ENCODE measurements at places on chromosomes 12 and 14.
A peak's percentile ranks its signal among the peaks of the same experiment; 100 is the strongest.

DNA sequence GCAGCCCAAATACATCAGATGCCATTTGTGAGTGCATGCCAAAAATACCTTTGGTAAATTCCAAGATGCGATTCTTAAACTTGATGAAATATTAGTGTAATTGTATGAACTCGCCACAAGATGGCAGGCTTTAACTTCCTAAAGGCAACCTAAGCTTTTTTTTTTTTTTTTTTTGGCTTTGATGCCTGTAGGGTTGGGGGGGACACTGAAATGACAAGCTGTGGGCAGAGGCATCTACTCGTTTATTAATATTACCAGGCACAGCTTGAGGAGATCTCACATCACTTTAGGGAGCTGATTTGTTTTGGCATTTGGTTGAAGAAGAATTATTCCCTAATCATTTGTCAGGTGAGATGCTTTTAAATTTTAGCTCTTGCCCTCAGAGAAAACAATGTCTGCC is 126.7 kb upstream of the CCDC196 start:
- DNase-seq: peak; percentile 4

GRCh38 chr12:116885491-116885890 is 4.2 kb upstream of the HRK start:
- no peak for DNase-seq

- DNase-seq: no peak
Observed at GRCh38 chr12:33832900-33833299, 189.4 kb upstream of the ALG10 start.

- DNase-seq: no peak
Observed at GRCh38 chr12:101877806-101878242, 444 bp downstream of the DRAM1 start.

DNA sequence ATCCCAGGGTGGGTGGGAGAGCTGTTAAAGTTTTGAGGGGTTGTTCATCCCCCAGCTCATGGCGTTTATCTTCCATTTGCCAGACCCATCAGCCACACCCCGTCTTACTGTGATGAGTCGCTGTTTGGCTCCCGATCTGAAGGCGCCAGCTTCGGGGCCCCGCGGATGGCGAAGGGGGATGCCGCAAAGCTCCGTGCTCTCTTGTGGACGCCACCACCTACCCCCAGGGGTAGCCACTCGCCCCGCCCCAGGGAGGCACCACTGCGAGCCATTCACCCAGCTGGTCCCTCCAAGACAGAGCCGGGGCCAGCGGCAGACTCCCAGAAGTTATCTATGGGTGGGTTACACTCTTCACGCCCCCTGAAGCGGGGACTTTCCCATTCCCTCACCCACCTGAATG is 5.7 kb downstream of the RITA1 start:
- no peak for DNase-seq

- DNase-seq: no peak
Observed at GRCh38 chr14:39320318-39320717, 86.6 kb downstream of the MIA2 start.

DNA sequence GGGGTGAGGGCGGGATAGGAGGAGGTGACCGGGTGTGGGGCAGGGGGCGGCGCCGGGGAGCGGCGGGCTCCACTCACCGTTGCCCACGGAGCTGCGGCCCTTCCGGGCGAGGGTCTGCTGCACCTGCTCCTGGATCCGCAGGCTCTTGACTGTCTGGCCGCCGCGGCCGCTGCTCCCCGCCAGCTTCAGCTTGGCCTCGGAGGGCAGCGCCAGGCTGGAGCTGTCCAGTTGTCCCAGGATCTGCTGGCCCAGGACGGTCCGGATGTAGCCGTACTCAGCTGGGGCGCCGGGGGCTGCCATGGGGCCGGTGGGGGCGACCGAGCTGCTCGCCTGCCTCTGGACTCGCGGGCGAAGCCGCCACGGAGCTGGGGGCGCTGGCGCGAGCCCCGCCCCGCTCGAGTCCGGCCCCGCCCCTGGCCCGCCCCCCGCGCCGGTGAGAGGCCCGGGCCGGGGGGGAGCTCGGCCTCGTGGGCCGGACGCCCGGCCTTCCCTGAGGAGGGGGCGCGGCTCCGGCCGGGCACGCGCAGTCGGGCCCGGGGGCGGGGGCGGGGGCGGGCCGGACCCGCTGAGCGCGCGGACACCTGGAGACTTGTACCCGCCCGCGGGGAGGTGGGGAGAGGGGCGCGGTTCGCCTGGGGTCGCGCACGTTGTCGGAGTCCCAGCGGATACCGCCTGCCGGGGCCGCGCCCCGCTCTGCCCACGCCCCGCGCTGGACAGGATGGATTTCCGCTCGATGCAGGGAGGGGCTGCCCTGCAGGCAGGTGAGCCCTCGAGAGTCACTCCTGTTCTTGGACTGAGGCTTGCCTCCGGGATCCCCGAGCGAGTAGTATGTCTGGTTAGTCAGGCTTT is at the start of gene PKP2:
TSS of gene PKP2 (minus strand) at position 346 of the 849 bp plus-strand sequence. CDS start at position 300, 46 bp downstream.
- DNase-seq: peak; percentile 93

- peak; percentile 77 for DNase-seq
Observed at GRCh38 chr14:40218282-40218941, 786.2 kb upstream of the FBXO33 start.

- DNase-seq: no peak
Observed at GRCh38 chr14:69487226-69487625, 2.7 kb downstream of the PLEKHD1 start.

DNA sequence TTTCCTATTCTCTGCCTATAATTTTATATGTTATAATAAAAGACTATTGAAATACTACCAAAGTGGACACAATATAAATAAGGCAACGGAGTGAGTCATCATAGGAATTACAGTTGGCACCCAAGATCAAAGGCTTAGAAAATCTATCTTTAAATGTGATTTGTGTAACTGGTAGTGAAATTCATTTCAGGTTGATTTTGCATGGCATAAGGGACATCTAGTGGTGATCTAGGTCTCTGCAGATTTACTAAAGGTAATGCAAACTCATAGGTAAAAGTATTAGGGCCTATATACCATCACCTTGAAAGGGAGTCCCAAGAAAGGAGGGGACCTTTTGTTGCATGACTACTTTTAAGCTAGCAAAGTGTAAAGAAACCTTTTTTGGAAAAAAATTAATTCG is 527.2 kb downstream of the NRXN3 start:
- DNase-seq: peak; percentile 0

GRCh38 chr14:67285876-67286452 is 44.7 kb downstream of the PALS1 start:
- peak; percentile 1 for DNase-seq

DNA sequence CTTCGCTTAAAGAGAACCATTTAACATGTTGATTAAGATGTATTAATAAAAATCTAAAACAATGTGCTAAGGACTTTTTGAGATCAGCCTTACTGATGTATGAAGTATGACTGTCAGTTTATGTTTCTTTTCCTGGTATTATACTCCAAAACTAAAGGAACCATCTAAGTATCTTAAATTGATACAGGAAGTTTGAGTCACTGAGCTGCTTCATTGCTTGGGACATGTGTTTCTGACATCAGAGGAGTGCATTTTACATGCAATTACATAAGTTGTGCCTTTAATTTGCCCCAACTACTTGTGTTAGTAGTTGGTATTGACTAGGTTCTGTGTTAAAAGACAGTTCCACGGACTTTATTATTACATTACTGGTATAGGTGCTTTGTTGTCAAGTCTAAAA is 50.9 kb downstream of the PROX2 start:
- DNase-seq: no peak

GRCh38 chr12:96398424-96399119 is 1.7 kb downstream of the CDK17 start:
- no peak for DNase-seq

- no peak for DNase-seq
Observed at GRCh38 chr14:68215629-68216028, 396.1 kb downstream of the RAD51B start.

GRCh38 chr12:104756901-104757300 is 201.2 kb downstream of the SLC41A2 start:
- DNase-seq: no peak

GRCh38 chr14:104632781-104633180 is 28.2 kb upstream of the TMEM179 start:
- DNase-seq: no peak

DNA sequence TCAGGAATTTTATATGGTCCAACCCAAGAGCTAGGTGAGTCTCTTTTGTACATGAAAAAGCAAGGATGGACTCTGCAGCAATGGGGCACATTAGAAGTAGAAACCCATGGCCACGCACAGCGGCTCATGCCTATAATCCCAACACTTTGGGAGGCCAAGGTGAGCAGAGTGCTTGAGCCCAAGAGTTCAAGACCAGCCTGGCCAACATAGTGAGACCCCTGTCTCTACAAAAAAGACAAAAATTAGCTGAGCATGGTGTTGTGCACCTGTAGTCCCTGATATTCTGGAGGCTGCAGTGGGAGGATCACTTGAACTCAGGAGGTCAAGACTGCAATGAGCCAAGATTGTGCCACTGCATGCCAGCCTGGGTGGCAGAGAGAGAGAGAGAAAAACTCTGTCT is 128.7 kb upstream of the PLEKHA5 start:
- DNase-seq: no peak

- no peak for DNase-seq
Observed at GRCh38 chr14:89933002-89933401, 21.5 kb downstream of the EFCAB11 start.

DNA sequence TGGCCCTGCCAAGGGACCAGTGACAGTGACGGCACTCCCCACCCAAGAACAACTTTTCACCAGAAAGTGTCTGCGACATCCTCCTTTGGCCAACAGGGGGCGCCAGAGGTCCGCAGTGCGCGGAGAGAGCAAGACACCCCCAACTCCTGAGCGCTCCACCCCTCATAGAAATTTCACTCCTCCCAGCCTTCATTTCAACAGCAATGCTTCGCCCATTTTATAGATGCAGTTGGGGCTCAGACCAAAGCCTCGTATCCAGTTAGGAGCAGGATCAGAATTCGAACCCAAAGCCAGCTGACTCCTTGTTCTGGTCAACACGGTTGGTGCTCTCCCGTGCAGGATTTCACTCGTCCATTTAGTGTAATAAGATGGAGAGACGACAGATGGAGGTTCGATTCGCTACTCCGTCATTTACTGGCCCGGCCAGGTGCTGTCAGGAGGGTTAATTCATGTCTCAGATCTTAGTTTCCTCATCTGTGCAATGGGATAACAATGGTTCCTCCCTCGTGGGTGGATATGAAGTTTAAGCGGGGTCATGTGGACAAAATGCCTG is 2.4 kb upstream of the POP5 start:
- peak; percentile 46 for DNase-seq

- DNase-seq: peak; percentile 59
Observed at GRCh38 chr12:105420659-105421240, 90.3 kb downstream of the C12orf75 start.

- no peak for DNase-seq
Observed at GRCh38 chr12:130441771-130442760, 104.4 kb downstream of the PIWIL1 start.

DNA sequence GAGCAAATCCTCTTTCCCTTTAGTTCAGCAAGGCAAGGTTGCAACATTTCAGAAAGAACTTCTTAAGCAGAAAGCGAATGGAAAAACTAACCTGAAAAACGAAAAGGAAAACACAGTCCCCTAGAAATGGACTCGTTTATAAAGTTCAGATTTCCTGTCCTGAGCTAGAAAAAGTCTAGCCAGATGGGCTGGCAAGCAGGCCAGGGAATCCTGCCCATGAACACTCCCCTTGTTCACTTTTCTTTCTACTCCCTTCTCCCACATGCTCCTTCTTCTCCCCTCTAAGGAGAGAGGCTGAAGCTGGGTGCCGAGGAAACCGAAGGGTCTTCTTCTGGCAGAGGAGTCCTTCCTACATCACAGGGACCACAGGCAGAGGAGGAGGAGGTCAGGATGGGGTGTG is 27.1 kb downstream of the LTBP2 start:
- no peak for DNase-seq

DNA sequence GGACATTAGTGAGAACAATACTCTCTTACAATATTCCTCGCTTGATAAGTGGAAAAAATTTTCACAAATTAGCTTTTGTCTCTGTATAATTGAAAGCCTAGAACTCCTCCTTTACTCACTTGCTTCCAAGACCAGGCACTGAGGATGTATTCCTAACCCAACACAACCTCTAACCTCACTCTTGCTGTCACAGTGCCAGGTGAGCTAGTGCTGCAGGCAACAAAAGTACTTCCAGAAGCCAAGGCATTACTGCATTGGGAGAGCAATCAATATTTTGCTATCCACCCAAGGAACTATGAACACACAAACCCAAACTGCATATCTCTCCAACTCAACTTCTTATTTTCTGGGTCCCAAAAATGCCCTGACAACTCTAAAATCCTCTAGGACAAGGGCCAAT is 1081.0 kb downstream of the VRK1 start:
- DNase-seq: no peak

GRCh38 chr12:26822026-26822425 is 11.0 kb downstream of the ITPR2 start:
- no peak for DNase-seq

GRCh38 chr12:71190822-71191221 is 33.0 kb upstream of the TSPAN8 start:
- DNase-seq: no peak

GRCh38 chr12:12764824-12765223 is 20.6 kb upstream of the APOLD1 start:
- DNase-seq: no peak

DNA sequence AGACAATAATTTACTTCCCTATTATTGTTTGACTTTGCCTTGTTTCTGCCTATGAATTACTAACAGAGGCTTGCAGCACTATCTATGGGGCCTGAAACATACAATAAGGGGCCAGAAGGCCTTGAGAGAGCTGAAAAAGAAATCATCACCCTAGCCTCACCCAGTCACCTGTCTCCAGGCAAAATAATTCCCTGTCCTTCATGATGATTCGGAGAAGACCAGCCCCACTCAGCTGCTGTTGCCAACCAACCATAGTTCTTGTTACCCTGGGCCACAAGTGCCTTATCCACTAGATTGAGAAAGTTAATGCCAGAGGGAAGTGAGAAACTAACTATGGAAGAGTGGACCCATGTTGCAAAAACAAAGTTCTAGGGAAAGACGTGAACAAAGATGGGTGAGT is 97.1 kb downstream of the ARF6 start:
- DNase-seq: no peak

DNA sequence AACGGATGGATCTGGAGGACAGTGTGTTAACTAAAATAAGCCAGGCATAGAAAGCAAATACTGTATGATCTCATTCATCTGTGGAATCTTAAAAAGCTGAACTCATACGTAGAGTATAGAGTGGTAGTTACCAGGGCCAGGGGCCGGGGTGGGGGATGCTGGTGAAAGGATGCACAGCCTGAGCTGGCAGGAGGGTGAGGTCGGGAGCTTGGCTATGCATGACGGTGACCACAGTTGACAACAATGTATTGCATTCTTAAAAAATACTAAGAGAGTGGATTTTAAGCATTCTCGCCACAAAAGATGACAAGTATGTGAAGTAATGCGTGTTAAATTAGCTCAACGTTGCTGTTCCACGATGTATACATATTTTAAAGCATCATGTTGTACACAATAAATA is 351.3 kb downstream of the TMEM121 start:
- DNase-seq: no peak
